ENCODE measurements at places on chromosomes 5 and 9.

DNA sequence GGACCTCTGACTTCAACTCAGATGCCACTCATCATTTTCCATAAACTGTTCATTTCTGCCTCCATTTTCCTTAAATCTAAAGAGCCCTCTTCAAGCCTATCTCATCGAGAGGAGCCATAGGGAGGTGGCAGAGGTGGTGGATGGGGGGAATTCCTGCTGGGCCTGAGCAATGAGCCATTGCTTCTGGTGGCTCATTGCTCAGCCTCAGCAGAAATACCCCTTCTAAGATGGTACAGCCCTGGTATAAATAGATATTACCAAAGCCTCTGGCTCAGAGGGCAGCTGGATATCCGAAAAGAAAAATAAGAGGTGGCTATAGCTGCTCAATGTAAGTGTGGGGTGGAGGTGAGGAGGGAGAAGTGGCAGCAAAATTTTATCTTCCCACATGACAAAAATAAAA is 313.5 kb downstream of the CAAP1 start:
- DNase-seq, result no peak

DNA sequence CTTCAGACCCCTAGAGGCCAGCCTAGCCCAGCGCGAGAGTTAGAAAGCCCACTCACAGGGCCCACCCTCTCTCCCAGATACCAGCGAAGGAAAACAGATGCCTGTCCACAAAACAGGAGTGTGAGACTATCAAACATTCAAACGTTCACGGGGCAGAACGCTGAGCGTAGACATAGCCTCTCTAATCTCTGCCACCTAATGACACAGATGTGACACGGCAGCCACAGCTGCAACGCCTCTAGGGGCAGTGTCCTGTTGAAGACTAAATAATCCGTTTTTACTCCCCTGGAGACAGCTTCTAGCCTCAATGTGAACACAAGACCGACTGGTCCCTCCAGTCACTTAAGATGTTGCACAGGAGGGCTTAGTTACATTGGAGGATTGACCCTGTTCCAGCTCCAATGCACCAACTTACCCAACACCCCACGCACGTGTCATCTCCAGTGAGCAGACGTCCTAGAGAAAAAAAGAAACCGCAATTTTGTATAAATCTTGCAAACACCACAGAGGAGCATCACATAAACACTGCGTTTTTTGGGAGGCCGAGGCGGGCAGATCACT is 14.3 kb downstream of the DIPK1B start:
- DNase-seq, result no peak

DNA sequence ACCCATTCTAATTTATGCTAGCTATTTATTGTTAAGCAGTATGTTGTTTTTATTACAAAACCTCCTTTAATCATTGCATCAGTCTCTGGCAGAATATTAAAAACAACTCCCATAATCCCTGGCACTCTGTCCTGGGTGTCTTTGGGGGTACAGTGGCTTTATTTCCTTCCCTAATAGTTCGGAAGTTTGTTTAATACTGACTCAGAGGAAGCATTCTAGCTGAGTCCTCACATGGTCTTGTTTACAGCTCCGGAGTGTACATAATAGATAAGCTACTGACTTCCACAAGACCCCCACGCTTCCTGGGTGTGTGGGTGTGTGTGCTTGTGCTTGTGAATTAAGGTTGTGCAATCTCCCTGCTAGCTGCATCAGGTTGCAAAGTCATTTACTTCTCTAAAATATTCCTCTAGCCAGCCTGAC is 149.8 kb upstream of the CDKN2B start:
- DNase-seq, result no peak

GRCh38 chr5:134139891-134140469 is 25.5 kb downstream of the TCF7 start:
- no peak for DNase-seq

GRCh38 chr5:129905473-129906176 is 1.4 kb downstream of the CHSY3 start:
- no peak for DNase-seq

GRCh38 chr9:4284925-4285324 is 14.9 kb downstream of the GLIS3 start:
- no peak for DNase-seq

GRCh38 chr5:73451224-73452130 is 2.9 kb upstream of the FOXD1 start:
- DNase-seq, result no peak

GRCh38 chr5:59034498-59035186 is 451.8 kb downstream of the RAB3C start:
- no peak for DNase-seq

- DNase-seq, result no peak
These were observed 325.2 kb upstream of the RPS23 start for GRCh38 chr5:82603033-82603987.

DNA sequence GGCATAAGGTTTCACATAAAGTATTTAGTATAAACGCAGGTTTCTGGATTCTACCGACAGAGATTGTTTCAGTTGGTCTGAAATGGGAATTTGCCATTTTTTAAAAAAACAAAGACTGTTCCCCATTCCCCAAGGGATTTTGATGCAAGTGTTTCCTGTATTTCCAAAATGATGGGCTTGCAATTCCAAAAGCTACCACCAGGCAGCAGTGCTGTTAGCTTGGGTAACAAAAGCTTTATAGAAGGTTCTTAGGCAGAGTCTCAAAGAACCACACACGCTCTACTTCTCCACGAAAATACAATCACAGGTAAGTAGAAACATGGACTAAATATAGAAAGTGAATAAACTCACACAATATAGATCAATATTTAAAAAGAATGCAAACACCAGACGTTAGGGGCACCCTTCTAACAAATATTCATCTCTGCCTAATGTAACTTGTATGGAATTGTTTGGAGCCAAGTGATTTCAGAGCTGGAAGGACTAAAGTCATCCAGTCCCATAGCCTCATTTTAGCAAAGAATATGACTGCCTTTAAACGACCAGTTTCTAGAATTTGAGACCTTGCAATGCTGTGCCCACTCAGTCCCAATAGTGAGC is 154.3 kb downstream of the SPOCK1 start:
- no peak for DNase-seq

DNA sequence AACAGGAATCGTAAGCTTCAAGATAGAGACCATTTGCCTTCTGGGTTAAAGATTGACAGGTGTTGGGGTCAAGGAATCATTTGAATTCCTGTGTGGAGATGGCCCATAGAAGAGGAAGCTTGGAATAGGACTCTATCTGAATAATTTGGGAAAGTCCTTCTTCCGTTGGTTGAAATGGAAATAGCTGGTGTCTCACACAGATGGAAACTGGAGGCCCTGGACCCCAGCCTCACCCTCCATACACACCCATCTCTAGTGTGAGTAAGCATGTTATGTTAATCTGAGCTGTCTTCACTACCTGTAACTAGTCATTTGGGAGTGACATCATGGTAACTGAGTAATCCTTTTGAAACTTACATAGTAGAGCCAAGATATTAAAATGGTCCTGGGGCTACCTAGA is 184.4 kb downstream of the CD180 start:
- no peak for DNase-seq

DNA sequence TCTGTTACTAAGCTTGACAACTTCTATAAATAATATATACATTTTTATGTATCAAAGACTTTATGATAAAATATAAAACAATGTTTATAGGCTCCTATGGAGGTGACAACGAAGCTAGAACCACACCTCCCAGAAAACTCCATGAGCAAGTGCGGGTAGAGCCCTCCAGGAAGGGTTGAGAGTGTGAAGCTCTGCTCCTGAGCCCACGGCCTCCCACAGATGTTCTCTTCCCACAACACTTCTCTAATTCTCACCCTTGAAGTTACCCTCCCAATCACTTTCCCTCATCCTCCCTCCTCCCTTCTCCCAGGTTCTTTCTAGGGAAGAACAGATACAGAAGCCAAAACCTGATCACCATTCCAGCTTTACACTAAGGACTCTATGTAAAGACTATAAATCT is 427.6 kb downstream of the SPOCK1 start:
- DNase-seq, result no peak

DNA sequence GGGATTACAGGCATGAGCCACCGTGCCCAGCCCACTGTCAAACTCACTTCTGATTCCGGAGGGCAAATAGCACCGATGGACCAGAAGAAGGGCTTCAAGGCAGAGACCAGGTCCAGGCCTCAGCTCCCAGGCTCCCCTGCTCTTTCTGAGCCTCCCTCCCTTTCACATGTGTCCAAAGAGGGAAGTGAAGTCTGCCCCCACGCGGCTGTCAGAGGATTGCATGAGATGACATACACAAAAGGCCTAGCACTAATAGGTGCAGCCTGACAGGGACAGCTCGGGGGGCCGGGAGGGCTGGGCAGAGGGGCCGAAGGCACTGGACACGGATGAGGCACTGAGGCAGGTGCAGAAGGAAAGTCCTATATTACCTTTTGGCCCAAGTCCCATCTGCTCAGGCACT is 16.1 kb downstream of the FBP1 start:
- DNase-seq, result no peak

DNA sequence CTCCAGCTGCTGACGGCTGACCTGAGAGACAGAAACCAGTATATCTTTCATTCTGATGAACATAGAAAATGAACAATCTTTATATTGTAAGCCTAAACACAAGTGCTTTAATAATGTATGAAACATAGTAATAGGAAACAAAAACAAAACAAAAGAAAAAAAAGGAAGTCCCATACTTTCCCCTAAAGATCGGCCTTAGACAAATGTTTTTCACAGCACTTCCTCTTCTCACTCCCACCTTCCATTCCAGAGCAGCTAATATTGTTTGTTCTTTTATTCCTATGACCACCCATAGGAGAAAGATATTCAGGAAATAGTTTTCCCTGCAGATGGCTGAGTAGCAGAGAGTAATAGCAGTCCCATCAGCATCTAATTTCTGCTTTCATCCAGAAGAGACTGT is 194.4 kb upstream of the SLC27A6 start:
- DNase-seq, result no peak

- peak; percentile 2 for DNase-seq
These were observed 80.6 kb downstream of the FBXO4 start for GRCh38 chr5:42005561-42006153.

DNA sequence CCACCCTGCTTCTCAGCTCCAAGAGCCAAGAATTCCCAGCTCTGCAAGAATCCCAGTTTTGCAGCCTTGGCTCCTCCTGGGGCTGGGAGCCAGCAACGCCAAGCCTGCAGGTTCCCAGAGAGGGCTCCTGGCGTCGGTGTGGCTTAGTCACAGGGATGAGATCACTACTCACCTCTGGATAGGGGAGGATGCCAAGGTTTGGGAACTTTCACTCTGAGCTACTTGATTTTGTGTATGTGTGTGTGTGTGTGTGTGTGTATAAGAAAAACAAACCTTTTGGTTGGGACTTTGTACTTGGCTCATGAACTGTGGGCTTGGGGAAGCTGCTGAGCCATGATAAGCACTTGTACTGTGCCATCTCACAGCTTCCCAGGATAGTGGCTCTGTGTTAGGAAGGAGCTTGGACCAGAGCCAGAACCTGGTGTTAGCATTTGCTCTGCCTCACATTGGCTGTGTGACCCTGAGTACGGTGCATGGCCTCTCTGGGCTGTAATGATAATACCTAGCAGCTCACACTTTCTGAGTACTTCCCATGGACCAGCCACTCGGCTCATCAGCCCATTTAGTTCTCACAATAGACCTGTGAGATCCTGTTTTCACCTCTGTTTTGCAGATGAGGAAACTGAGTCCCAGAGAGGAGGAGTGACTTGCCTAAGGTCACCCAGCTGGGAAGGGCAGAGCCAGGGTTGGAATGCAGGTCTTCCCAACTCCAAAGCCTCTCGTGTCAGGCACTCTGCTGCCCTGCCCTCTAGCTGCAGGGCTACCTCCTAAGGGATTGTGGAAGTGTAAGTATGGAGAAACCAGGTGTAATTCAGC is 41.4 kb upstream of the DAB2IP start:
- DNase-seq, result no peak

- DNase-seq, result no peak
These were observed 12.1 kb downstream of the ADAM19 start for GRCh38 chr5:157563373-157563928.

- DNase-seq, result no peak
These were observed 404.6 kb downstream of the GADD45G start for GRCh38 chr9:90009447-90009846.

DNA sequence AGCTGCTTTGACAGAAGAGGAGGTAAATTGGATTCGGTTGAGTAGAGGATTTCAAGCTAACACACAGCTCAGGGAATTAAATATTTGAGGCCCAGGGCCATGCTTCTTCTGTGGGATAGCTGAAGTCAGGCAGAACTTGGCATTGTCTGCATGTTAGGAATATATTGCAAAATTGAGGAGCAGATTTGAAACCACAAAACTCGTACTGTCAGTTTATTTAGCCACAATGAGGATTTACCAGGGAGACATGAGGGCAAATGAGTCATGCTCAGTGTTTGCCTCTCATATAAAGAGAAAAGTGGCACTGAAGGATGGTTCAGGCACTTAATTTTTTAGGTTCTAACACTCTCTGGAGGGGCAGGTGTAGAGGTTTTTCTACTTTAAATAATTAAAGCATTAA is 83.0 kb upstream of the PRLR start:
- DNase-seq, result no peak

- no peak for DNase-seq
These were observed 28.5 kb upstream of the NKD2 start for GRCh38 chr5:980001-980588.

GRCh38 chr5:142962174-142962533 is 192.0 kb downstream of the ARHGAP26 start:
- DNase-seq, result no peak

DNA sequence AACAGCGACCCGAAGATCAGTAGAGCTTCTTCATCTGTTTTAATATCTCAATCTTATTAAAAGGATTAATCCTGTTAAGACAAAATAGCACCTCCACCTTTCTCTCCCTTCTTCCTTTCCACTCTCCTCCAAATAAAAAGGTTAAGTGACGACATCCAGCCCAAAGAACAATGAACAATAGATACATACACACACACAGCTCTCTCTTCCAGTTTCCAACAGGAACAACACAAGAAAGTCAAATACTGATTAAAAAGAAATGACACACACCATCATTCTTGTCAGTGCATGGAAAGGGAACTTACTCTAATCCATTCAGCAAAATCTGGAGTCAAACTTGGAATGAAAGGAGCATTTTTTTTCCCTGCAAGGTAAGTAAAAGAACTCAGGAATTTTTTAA is 2.8 kb downstream of the ARL15 start:
- no peak for DNase-seq

DNA sequence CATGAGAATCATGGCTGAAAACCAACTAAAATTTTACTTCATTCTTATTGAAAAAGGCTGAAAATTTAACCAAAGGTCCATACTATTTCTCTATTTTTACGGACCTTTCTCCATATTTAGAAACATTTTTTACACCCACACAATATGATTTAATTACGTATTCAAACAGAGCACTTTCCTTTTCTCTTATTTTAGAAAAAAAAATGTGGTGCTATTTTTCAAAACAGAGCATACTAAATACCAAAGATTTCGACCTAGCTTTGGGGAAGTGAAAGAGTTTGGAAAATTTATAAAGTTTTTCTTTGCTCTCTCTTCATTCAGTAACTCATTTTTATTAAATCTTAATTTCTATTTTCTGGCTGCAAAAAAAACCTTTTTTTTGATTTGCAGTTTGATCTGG is 38.1 kb downstream of the RNF145 start:
- DNase-seq, result no peak

DNA sequence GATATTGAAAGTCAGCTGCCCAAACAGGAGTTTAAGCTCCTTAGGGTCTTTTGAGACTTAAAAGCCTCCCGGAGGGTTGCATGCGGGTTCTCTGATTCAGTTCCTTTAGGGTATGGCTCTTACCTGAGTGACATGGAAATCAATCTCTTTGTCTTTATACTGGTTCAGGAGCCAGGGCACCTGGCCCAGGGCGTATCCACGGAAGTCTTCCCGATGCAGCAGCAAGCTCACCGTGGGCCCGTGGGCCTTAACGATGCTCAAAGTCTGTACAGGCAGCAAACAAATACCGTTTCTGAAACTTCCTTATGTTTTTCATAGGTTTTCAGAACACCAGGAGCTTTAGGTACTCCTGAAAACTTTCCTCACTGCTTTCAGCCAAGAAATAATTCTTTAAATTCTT is 13.2 kb downstream of the MROH2B start:
- DNase-seq, result no peak
